HL-60 (cell line): ENCODE measurements at places on chromosomes 2 and 18.

- DNase-seq: peak; percentile 61
These were observed 3.6 kb downstream of the ZNF516 start for GRCh38 chr18:76491473-76491775.

DNA sequence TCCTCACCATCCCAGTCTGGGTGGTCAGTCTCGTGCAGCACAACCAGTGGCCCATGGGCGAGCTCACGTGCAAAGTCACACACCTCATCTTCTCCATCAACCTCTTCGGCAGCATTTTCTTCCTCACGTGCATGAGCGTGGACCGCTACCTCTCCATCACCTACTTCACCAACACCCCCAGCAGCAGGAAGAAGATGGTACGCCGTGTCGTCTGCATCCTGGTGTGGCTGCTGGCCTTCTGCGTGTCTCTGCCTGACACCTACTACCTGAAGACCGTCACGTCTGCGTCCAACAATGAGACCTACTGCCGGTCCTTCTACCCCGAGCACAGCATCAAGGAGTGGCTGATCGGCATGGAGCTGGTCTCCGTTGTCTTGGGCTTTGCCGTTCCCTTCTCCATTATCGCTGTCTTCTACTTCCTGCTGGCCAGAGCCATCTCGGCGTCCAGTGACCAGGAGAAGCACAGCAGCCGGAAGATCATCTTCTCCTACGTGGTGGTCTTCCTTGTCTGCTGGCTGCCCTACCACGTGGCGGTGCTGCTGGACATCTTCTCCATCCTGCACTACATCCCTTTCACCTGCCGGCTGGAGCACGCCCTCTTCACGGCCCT, 11.2 kb downstream of the ACKR3 start:
- no peak for DNase-seq

GRCh38 chr2:226802573-226802972, 3.0 kb upstream of the IRS1 start:
- peak; percentile 71 for DNase-seq

- no peak for DNase-seq
These were observed 791.9 kb upstream of the SOX11 start for GRCh38 chr2:4900242-4900641.

GRCh38 chr18:24000613-24001490, 13.7 kb upstream of the TTC39C start:
- DNase-seq: no peak
